T-helper 2 cell (primary cell): ENCODE measurements at places on chromosomes 16 and 17.

DNA sequence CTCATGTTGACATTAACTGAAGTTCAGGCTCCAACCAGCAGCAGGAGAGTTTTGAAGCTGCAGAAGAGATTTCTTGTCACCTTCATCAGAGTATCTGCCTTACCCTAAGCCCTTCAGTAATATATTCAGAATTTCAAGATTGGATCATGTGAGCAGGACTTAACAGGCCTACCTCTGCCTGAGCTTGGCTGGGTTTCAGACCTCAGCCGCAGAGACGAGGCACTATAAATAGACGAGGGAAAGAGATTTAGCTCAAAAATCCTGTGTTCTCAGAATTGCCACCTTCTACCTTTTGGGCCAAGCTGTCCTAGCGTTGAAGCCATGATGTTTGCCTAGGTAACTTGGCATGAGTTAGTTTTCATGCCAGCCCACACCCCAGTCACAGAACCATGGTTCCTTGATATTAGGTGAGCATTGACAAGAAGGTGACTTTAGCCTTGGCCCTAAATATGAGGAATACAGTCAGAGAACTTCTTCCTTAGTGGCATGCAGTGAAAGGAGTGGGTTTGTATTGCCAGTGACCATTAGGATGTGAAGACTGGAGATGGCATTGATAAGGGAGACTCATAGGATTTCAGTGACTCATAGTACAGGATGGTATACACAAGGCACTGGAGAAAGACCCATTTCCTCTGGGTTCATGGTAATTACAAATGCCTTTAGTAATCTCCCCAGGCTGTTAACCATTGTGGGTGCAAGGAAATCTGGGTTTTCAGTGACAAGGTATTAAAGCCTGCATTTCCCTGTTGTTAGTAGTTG, 224.3 kb downstream of the MSI2 start:
- no peak for DNase-seq

- DNase-seq: no peak
These were observed 43.4 kb downstream of the MYOCD start for GRCh38 chr17:12709063-12709462.

DNA sequence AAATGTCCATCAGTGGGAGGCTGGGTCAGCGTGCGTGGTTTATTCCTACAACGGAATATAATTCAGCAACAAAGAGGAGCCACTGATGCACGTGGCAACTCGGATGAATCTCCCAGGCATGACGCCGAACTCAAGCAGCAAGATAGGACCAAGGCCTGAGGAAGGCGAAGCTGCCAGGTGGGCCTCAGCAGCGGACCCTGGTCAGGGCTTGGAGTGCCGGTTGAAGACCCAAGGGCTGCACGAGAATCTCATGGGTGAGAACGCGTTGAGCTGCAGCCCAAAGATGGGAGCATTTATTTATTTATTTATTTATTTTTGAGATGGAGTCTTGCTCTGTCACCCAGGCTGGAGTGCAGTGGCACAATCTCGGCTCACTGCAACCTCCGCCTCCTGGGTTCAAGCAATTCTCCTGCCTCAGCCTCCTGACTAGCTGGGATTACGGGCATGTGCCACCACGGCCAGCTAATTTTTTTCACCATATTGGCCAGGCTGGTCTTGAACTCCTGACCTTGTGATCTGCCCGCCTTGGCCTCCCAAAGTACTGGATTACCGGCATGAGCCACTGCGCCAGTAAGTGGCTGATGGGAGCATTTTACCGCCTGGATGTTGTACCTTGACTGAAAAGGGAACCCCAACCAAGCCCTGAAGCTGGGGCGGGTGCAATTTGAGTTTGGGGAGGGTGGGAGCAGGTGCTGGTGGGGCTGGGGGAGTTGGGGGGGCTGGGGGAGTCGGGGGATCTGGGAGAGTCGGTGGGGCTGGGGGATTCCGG, 18.1 kb upstream of the BAHCC1 start:
- DNase-seq: no peak

- DNase-seq: no peak
These were observed 175.2 kb upstream of the CHMP6 start for GRCh38 chr17:80816241-80817103.

DNA sequence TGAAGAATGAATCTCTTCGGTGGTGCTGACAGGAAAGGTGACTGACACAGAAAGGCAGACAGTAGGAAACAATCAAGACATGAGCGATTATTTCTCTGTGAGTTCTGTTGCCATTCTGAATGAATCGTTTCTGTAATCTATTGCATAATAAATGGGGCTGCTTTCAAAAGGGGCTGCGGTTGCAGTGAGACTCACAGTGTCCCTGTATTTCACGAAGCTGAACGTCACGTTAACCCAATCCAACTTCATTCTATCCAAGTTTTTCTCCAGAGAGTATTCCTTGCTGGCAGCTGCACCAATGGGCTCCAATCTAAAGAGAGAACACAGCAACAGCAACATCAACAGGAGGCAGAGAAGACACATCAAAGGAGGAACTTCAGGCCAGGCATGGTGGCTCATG, 75.4 kb downstream of the DNAH3 start:
- DNase-seq: no peak

GRCh38 chr16:86380030-86380429, 130.3 kb upstream of the FOXF1 start:
- no peak for DNase-seq

DNA sequence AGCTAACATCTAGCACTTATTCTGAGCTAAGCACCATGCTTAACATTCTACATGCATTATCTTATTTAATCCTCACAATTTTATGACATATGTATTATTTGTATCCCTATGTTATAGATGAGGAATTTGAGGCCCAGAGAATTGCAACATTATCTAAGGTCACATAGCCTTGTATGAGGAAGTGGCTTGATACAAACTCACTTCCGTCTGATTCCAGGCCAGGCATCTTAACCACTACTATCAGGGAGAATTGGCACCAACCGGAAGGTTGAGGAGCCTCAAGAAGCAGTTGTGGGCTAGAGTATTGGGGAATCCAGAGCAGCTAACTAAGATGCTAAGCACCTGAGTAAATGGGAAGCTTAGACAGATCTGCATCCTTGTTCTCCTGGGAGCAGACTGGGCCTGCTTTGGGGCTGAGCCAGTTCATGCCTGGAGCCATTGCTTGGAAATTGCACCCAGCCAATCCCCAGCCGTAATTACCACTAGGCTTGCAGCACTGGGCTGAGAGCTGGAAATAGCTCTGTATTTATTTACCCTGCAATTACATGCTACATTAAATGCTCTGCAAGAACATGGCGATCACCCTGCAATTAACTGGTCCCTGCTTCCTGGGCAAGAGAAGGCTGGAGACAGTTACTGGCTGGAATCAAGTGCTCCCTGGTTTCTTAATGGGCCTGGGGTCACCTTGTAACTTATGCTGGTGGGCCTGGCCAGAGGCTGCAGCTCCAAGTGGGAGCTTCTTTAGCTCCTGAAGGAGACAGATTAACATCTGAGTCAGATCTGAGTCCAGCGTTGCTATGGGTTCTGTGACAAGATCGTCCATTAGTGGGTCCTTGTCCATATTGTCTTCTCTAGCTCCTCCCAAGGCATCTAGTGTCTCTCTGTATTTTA, 273.1 kb upstream of the CCL2 start:
- no peak for DNase-seq

GRCh38 chr17:32584792-32585191, 98.0 kb downstream of the CDK5R1 start:
- no peak for DNase-seq

DNA sequence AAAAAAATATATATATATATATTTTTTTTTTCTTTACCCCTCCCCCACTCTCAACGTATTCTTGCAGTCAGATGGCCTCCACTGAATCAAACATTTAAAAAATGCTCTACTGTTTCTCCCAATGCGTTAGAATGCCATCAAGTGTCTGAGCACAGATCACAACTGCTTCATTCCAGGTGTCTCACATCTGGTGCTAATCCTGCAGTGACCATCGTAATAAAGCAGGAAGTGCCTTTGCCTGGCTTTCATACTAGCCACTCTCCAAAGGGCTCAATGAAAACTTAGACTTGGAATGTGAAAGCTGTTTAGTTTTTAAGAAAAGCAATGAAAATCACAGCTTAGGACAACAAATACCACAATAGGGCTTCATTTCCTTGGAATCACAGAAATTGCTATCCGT, 37.2 kb downstream of the SKAP1 start:
- DNase-seq: no peak

- DNase-seq: no peak
These were observed 393 bp downstream of the RNF166 start for GRCh38 chr16:88705801-88706228.

- DNase-seq: no peak
These were observed 41.4 kb downstream of the SMG6 start for GRCh38 chr17:2262135-2262587.

GRCh38 chr16:15658556-15658955, 8.5 kb downstream of the NDE1 start:
- no peak for DNase-seq

GRCh38 chr17:41211845-41212466, 14.5 kb upstream of the KRTAP9-2 start:
- no peak for DNase-seq
